ENCODE measurements at places on chromosomes 7 and 10.

DNA sequence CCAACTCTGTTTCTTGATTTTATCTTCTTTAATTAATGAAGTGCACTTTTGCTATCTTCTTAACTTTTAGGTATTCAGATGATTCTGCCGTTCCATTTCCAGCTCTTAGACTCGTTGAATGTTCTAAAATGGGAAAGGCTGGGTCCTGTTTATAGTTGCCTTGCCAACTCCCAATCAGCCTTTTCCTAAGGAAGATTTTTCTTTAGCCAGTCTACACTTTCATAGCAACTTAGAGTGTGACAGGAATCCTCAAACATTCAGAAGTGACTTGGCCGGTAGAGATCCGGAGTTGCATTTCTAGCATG lies 23.0 kb upstream of the TRIL start:
- DNase-seq = no peak

DNA sequence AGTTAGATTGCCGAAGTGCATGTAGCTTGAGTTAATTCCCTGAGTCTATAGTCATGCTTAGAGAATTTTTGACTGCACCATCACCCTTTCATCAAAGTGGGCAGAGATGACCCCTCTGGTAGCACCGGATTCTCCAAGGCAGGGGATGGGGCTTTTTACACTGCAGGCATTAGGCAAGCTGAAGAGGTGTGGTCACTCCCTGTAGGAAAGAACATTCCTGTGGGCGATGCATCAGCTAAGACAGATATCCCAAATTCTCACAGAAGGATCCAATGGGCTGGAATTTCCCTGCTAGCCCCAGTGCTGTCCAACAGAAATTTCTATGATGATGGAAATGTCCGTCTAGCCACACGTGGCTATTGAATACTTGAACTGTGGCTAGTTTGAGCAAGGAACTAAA lies 118.2 kb downstream of the ADAM12 start:
- DNase-seq = no peak

DNA sequence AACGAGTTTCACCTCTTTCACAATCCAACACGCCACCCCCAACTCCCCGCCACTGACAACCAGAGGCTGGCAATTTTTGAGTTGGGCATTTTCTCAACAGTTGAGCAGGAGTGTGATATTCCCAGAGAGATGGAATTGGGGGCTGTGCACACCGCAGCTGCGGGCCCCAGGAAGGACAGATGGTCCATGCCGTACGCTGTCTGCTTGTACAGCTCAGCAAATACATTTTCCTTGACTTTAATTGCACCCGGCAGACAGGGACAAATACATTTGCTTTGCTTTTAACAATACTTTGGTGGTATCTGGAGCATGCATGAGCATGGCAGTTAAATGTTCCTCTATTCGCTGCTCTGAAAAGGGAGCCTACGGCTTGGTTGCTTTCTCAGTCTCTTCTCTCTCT lies 354.2 kb upstream of the DPP6 start:
- DNase-seq = no peak

DNA sequence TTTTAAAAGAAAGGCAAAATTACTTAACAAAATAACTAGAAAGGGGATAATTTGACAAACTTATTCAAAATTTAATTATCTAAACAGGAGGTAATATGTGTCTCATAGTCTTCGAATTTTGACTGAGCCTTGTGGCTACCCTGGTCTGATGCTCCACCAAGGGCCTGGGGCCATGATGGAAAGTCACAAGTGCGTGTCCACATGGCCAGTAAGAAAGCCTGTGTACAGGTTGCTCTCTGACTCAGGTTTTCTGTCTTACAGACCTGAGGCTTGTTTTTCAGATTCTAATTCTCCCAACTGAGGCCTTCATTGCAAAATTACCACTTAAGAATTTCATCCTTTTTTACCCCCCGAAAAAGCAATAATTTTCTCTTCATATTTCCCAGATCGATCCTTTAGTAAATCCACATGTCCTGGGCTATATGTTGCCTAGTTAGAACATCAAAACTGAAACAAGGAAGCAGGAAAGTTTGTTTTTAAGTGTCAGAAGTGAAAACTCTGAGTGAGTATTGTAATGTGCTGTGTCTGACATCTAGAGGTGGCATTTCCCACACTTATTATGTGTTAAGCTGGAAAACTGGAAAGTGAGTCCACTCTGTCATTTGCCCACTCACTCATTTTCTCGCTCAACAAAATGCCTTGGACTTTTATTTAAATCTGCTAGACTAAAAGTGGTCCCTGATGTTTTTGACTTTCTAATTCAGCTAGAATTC lies 10.0 kb downstream of the CYP3A43 start:
- DNase-seq = no peak

GRCh38 chr10:48598243-48598935 lies 6.5 kb downstream of the ARHGAP22 start:
- DNase-seq = peak; percentile 17

DNA sequence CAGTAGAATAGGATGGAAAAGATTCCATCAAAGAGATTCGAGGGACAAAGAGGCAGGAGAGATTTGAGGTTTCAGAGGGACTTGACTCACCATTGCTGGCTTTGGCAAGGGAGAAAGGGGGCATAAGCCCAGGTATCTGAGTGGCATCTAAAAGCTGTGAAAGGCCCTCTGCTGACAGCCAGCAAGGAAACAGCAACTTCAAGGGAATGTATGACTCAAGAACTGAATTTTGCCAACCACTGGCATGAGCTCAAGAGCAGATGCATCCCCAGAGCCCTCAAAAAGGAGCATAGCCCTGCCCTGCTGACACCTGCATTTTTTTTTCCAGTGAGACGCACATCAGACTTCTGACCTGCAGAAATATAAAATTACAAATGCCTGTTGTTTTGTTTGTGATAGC lies 19.6 kb upstream of the ADAM12 start:
- DNase-seq = no peak

- DNase-seq = no peak
Measured at GRCh38 chr10:34124522-34125035, 690.5 kb downstream of the PARD3 start.

GRCh38 chr7:130887957-130888371 lies 154.0 kb upstream of the KLF14 start:
- no peak for DNase-seq

- DNase-seq = no peak
Measured at GRCh38 chr10:49299816-49300139, 808 bp downstream of the C10orf71 start.

GRCh38 chr7:33813331-33813730 lies 92.0 kb upstream of the BMPER start:
- no peak for DNase-seq

DNA sequence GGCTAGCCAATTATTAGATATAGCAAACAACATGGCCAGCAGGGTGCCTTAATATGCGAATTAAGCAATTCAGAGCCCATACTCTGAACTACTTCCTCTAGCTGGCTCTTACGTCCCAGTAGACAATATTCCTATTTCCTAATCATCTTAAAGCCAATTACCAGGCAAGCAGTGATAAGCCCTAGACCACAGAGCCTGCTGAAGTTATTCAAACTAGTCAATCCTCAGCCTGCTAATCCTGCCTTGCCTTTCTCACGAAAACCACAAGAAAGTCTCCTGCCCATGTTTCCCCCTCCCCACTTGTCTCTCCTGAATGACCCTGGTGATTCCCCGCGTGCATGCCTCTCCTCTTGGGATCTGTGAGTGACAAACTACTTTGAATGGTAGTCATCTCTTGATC lies 86.8 kb upstream of the CACNA2D1 start:
- DNase-seq = no peak
